Stimulated activated CD8-positive, alpha-beta memory T cell treated with anti-CD3 and anti-CD28 coated beads, Interleukin-12 subunit alpha, Interleukin-12 subunit beta, amount 100 ng/mL, for 4 hours (primary cell): ENCODE measurements at places on chromosomes 5 and 9.

- DNase-seq = no peak
Measured at GRCh38 chr5:135034236-135034962, 371 bp upstream of the PITX1 start.

DNA sequence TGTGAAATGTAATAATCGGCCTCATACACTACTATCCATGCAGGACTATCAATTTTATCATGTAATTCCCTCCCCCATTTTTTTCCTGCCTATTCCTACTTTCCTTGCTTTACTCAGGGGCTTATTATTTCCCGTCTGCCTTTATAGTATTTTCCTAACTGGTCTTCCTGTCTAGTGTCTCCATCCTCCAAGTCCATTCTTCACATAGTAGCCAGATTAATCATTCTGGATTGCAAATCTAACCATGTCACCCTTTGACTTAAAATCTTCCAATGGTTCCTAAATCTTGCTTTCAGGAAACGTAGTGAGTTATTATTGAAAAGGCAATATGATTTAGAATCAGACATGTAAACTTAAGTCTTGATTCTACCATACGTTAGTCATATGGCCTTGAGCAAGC lies 307.4 kb upstream of the HAPLN1 start:
- no peak for DNase-seq

DNA sequence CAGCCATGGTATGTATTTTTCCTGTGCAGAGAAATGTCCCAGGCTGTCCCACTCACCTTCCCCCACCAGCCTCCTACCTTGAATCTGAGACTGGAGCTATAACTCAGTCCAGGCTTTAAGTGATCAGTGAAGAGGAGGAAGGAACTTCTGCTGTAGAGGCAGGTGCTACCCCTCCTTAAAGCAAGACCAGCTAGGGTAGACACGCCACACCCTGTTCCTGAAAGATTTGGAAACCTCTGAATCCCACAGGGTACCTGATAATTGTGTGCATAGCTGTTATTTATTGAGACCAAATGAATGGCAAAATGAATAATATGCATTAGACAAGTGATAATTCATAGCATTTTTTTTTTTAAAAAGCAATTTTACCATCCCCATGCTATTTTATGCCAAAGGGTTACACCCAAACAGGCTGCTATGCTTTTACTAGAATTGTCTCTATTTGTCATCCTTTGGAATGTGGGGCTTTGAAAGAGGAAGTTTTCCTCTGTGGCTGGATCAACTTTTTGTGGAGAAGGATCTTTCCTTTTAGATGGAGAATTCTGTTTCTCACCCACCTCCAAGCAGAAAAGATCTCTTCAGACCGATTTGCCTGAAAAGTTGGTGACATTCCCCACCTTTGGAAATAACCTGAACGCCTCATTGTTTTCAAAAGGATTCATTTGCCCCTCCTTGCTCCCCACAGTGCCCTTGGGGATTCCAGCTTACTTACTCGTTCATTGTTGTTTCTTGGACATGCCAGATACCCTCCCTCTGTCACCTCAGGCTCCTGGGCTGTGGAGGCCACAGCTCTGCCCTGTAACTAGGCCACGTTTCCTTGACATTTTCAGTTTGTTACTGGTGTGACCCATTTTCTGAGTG lies 248.7 kb downstream of the NR3C1 start:
- DNase-seq = no peak

- DNase-seq = no peak
Measured at GRCh38 chr5:126265917-126266316, 157.3 kb upstream of the GRAMD2B start.

DNA sequence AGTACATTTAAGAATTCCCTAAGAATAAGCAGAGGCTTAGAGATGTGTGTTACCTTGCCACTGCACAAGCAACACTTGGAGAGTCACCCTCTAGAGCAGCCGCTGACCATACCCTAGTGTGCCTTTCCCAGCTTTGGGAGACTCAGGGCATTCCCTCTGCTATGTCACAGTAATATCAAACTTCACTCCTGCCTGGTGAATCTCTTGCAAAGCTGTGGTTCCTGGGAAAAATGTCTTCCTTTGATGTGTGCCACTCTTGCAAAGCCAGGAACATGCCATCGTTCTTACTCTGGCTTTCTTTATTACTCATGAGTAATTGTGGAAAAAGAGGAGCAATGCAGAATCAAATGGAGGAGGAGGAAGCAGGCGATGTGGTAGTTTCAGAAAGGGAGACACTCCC lies 173.2 kb downstream of the CCDC192 start:
- no peak for DNase-seq

DNA sequence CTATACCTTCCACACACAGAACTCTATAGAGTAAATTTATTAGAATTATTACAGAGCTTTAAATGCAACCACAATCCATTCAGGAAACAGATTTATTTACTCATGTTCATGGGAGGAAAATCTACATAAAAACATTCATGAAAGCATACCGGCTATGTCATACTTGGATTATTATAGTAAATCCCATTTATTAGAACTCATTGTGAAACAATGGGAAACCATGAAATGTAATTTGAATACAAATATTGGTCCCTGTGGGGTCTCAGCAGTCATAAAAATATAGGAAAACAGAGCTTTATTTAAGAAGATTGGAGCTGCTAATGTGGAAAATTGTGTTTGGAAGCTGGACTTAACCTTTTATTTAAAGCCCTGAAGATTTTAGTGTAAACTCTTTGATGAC lies 80.7 kb downstream of the HAPLN1 start:
- no peak for DNase-seq

DNA sequence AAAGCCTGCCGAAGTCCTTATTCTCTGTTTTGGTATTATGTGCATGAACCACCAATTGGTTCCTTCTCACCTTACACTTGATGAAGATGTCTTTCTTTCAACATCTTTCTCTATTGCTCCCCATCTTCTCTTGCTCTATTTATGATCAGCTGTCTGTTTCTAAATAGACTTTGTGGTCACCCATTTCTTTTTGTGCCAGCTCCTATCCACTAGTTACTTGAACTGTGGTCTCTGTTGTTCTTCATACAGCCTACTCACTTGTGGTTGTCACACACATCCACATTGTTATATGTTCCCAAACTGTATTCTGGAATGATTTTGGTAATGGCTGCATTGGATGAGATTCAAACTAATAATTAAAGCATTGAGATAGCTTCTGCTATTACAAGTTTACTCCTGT lies 11.4 kb downstream of the VCAN start:
- no peak for DNase-seq

- DNase-seq = no peak
Measured at GRCh38 chr5:180627386-180628120, 21.8 kb downstream of the FLT4 start.

- no peak for DNase-seq
Measured at GRCh38 chr5:172800088-172800551, 29.1 kb upstream of the DUSP1 start.

GRCh38 chr9:121138973-121139372 lies 62.7 kb downstream of the RAB14 start:
- no peak for DNase-seq

- no peak for DNase-seq
Measured at GRCh38 chr9:106994463-106994862, 131.5 kb downstream of the ZNF462 start.

- no peak for DNase-seq
Measured at GRCh38 chr9:136345281-136346156, 18.0 kb downstream of the DNLZ start.
